ENCODE measurements at places on chromosomes 11 and 22.

- DNase-seq, result no peak
Measured at GRCh38 chr11:64675450-64676260, 47.3 kb downstream of the NRXN2 start.

DNA sequence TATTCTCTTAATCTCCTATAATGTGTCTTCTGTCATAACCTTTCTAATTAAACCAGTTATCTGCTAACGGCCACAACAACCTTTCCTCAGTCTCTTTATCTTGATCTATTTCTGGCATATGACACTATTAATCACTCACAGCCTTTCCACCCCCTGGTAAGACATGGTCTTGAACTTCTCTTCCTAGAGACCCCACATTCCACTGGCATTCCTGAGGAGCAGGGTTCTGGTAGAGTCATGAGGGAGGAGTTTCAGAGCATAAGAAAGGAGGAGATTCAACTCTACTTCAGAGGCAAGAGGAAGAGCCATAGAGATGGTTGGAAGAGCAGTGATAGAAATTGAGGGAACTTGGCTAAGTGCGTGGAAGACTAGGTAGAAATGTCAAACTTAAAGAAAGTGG is 325.6 kb downstream of the BLID start:
- no peak for DNase-seq

DNA sequence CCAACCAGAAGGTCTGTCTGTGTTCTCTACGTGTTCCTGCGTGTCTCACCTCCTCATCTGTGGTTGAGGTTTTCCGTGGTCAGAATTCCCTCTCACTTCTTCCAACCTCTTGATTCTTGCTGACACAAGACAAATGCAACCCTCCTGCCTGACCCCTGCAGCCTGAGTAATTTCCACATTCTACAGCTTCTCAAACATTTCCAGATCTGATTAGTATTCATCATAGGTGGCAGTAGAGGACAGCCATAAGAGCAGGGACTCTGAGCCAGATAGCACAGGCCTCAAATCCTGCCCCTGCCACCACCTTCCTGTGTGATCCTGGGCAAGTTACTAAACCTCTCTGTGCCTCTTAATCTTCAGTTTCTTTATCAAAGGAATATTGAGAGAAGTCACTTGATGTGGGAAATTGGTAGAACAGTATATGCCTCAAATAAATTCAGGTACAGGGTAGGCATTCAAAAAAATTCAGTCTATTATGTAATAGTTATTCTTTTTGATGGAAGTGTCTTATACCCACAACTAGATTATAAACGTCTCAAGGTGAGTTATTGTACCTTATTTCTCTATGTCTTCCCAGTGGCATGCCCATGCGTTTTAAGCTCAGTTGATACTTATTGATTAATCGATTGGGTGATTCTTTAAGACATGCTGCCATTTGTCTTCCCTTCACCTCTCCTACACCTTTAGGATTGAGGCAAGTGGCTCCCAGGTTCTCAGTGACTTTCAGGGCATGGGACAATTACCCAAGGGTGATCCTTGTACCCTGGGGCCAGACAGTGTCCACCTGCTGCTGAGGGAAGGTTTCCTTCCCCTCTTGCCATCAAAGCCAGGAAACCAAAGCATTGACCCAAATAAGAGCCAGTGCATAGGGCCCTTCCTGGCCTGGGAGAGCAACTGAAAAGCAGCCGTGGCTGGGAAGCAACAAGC is 19.6 kb downstream of the POU2AF1 start:
- no peak for DNase-seq

GRCh38 chr11:44453871-44454270 is 111.6 kb upstream of the CD82 start:
- no peak for DNase-seq

DNA sequence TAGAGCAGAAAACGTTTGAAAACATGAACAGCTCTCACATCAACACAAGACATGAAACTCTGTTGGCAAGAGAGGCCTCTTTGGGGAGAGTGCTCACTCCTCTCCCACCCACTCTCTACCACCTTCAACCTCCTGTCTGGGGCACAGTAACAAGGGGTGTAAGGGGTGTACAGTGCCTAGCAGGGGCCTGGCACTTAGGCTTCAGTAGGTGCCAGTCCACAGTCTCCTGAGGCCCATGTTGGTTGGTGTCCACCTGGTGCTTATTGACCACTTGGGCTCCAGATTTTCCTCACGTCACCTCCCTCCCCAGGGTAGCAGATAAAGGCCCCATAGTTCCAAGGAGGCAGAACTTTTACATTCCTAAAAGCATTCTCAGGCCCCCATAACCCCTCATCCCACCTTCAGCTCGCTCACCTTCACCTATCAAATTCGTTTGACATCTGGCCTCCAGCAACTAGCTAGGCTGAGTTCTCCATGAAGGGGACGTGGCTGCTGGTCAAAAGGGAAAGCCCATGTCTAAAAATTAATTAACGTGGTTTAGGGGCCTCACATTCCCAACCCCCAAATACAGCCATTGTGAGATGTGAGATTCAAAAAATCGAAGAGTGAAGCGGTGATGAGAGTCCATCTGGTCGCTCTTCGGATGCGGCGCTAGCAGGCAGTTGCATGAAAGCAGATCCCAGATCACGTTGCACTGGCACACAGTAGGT is 712 bp upstream of the MED15 start:
- no peak for DNase-seq
